Right lobe of liver (tissue), 6 donors: ENCODE measurements at places on chromosomes 12 and 14. TPM values are rescaled to one million over a fixed set of nuclear protein-coding genes. Genes with fewer than 3 reads are reported as not detected.

GRCh38 chr12:3155702-3156370 is 78.7 kb downstream of the TSPAN9 start:
- no peak for DNase-seq

GRCh38 chr14:99524091-99524661 is 43.0 kb downstream of the CCNK start:
- peak; percentile 34 for DNase-seq

DNA sequence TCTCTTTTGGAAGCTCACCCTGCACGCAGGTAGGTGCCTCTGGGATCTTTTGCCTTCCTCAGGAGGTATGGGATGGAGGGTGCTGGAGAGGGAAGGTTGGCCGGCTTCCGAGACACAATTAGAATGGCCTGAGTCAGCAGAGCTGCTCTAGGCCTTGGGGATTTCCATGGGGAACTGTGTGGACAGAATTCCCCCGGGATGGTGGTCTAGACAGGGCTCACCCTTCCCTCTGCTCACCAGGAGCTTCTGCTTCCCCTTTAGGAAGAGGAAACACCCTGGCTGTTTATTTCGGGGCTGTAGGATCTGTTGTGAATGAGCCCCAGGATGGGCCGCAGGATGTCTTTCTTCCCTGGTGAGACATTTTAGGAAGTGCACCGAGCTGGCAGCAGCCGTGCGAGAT is 43.7 kb upstream of the TMED10 start:
- DNase-seq = no peak

DNA sequence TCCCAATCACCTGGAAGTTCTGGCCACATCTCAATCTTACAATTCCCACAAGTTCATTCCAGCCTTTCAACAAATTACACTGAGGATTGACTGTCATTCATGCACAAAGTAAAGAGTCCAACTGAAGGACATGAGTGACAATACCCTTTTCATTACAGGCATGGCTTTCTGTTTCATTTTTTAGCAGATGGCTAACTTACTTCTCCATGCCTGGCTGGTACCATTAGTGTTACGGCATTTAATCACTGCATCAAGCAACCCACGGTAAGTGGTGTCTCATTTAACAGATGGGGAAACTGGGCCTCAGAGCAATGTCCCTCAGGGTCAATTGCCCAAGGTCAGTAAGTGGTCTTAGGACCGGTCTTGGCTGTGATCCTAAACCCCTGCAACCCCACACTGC is 114.4 kb downstream of the PRICKLE1 start:
- no peak for DNase-seq

- no peak for DNase-seq
These were observed 2.1 kb downstream of the TMEM30B start for GRCh38 chr14:61279082-61279481.

GRCh38 chr12:25236190-25236589 is 14.5 kb downstream of the KRAS start:
- DNase-seq = no peak

DNA sequence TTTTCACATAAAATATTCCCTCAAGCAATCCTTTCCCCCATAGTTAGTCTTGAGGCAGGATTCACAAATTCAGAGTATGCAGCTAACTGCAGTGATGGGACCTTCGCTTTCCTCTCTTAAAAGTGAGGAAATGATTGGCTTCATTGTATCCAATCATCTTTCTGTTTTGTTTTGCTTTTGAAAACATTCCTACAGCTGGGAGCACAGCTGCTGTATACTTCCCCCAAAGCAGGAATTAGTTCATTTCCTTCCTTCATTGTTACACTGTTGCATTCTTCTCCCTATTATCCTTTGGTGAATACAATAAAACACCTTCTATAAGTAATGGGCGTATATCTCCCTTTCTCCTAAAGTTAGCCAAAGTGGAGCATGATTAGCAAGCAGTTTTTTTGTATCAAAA is 9.4 kb upstream of the GAS2L3 start:
- DNase-seq = no peak

DNA sequence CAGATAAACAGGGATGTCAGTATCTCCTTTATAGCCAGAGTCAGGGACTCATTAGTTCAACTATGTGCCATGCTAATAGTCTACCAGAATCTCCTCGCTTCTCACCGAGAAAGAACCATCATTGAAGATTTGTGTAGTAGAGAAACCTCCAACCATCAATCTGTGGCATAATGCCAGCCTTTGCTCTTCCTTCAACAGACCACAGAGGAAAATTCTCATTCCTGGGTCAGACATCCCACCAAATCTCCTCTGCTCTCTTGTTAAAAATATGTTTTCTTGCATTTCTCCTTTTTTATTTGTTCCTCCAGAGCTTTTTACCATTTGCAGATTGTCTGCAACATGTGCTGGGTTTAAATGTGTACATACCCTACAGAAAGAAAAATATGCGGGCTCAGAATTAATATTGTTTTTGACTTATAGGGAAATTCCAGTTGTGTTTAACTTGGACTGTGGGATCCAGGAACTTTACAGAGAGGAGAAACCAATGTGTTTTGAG is 64.9 kb downstream of the LLPH start:
- no peak for DNase-seq

DNA sequence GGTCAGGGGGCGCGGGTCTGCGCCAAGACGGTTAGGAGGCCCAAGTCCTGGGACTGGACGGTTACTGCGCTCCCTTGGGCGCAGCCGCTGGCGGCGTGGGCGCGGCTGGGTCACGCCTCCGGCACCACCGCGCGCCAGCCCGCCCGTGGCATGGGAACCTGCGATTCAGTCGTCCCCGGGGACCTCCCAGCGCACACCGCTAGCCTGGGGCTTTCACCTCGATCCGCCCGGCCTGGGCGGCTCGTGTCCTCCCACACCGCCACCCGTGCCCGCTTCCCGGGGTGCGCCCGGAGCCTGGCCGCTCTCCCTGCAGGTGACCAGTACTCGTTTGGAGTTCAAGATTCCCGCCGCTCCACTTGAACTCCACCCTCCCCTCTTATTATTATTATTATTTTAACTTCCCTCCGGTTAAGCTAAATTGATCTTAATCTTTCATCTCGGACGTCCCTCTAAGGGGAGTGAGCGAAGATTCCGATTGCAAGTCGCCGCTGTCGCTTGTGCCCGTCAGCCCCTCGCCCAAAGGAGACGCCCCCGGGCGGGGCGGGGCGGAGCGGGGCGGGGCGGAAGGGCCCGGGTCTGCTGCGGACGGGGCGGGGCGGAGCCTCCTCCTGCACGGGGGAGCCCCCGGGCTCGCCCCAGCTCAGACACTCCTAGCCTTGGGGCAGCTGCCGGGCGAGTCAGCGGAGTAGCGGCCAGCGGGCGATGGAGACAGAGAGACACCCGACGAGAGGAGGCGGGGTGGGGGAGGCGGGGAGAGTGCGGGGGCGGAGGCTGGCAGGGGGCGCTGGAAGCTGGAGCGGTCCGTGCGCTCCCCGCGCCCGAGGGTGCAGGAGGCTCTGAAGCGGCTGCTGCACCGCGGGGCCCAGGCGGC is at the start of gene KCNMB4:
TSS of gene KCNMB4 (plus strand) at position 643 of the 871 bp plus-strand sequence. CDS start 445 bp downstream, outside the sequence.
- peak; percentile 64 for DNase-seq

- no peak for DNase-seq
These were observed 229.5 kb downstream of the NAV3 start for GRCh38 chr12:78060186-78060585.

DNA sequence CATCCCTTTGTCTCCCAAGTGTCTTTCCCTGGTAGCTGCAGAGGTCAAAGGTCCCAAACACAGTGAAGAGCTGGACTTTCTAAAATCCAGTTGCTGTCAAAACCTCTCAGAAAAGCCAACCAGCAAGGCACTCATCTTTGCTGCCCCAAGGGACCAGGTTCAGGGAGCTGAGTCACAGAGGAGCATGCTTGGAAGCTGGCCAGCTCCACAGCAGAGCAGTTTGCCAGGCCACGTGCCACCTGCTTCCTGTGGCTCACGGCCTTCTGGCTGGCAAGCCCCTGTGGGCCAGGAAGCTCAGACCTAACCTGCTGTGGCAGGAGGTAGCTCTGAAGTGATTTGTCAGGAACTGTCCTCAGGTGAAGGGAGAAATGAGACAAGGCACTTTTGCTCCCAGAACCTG is 3.6 kb downstream of the ISCU start:
- DNase-seq = peak; percentile 89

DNA sequence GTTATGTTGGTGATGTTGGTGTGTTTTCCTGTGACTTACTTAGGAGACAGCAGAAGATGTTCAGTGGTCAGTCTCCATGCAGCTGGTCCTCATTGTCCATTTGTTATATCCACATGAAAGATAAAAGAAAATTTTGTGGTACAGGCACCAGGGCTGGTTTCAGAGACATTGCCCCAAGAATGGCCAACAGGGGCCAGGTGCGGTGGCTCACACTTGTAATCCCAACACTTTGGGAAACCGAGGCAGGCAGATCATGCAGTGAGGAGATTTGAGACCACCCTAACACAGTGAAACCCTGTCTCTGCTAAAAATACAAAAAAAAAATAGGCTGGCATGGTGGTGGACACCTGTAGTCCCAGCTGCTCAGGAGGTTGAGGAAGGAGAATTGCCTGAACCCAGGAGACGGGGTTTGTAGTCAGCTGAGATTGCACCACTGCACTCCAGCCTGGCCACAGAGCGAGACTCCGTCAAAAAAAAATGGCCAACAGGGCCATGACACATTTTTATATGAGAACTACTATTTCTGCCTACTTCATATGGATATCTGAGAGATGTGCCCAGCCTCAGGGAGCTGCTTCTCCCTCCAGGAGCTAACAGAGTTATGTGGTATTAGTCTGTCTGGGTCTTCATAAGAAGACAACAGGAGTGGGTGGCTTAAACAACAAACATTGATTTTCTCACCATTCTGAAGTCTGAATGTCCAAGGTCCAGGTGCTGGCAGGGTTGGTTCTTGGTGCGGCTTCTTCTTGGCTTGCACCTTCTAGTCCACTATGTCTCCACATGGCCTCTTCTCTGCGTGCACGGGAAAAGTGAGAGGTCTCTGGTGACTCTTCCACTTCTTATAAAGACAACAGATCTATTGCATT is 821.7 kb downstream of the TMEM121 start:
- DNase-seq = no peak

DNA sequence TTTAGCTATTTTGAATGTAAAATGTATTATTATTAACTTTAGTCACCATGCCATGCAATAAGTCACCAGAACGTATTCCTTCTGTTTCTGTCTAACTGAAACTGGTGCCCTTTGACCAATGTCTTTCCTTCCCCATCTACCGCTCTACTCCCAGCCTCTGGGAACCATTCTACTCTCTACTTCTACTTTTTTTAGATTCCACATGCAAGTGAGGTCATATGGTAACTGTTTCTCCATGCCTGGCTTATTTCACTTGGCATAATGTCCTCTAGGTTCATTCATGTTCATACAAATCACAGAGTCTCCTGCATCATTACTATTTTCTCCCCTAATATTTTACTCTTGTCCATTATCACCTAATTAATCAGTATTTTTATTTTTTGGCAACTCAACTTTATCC is 160.1 kb downstream of the TMX1 start:
- DNase-seq = no peak

DNA sequence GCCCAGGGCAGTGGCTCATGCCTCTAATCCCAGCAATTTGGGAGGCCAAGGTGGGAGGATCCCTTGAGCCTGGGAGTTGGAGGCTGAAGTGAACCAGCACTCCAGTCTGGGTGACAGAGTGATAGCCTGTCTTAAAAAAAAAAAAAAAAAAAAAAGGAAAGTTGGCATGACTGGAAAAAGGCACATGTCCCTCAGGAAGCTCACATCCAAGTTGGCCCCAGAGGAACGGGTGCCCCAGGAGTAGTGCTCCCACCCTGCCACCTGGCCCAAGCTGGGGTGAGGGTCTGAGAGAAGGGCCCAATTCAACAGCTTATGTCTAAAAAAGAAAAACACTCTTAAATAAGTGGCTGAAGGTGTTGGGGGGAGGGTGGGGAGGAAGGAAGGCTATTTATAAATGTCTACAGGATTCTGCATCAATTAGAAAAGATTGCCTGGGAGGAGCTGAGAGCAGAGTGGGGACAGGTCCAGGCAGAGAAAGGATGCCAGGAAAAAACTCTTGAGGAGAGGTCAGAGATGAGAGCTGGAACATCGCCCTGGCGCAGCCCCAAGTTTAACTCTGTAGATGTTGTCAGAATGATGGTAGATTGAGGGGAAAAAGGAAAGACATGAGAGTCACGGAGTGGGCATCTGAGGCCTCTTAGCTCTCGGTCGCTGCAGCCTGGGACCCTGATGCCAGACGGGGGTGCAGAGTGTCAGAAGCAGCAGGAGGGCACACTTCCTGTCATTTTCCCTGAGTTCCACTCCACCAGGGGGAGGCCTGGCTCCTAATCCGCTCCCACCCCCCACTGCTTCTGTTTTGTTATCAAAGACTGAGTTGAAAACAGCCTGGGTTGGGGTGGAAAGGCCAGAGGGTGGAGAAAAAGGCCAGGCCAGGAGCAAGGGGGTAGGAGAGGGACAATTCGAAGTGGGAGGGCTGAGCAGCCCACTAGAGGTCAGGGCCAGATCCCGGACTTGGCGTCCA is 7.3 kb downstream of the SPRYD3 start:
- peak; percentile 68 for DNase-seq

DNA sequence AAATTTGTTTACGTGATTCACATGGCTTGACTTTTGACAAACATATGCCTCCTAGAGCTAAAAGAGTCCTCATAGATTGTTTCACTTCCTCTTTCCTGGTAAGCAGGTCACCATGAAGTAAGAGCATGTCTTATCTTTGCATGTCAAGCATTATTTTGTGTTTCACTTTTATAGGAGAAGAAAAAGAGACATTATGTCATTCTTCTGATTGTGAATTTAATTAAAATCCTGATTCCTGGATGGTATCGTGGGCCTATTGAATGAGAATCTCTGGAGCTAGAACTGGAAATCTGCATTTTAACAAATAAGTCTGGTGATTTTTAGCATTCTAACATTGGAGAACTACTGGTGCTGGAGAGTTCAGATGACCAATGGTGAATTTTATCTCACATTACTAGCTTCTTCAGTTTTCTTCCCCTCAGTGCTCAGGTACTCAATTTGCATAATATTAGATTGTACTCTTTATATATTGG is 218.6 kb upstream of the ATP2B1 start:
- no peak for DNase-seq

- no peak for DNase-seq
These were observed 174.8 kb downstream of the ADGRD1 start for GRCh38 chr12:131128556-131128955.

- DNase-seq = no peak
These were observed 21.0 kb upstream of the ITPR2 start for GRCh38 chr12:26854031-26854390.

DNA sequence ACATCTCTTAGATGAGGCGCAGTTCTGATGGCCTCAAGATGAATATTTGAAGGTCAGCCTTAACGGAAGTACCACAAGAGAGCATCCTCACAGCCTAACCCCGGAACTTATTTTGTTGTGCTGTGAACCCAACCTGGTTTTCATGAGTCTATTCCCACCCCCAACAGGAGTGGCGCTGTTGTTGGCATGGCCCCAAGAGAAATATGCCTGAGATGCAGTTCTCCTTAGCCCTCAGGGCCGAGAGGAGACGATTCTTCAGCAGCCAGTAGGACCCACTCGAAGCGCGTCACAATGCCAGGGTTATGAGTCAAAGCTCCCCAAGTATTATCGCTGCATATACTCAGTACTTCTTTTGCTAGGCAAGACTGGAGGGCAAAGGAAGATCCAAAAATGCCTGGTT is 24.5 kb upstream of the BCL11B start:
- no peak for DNase-seq

The INSM2 gene
- not detected for total RNA-seq

The BDKRB2 gene
- 0.25 TPM for total RNA-seq

The IRAK3 gene
- 1.3 TPM for total RNA-seq

The ULK1 gene
- total RNA-seq = 24.1 TPM

The KRT82 gene
- total RNA-seq = not detected

The SLC6A12 gene
- 64.3 TPM for total RNA-seq

The CNTN1 gene
- 0.09 TPM for total RNA-seq

The MGP gene
- 5.8 TPM for total RNA-seq

The SLC6A13 gene
- 70.6 TPM for total RNA-seq

The MAP3K9 gene
- total RNA-seq = 2.0 TPM

The GLT8D2 gene
- 1.1 TPM for total RNA-seq

The LRRC10 gene
- total RNA-seq = not detected

The COX8C gene
- not detected for total RNA-seq
